ENCODE measurements at places on chromosomes 2 and 18.

DNA sequence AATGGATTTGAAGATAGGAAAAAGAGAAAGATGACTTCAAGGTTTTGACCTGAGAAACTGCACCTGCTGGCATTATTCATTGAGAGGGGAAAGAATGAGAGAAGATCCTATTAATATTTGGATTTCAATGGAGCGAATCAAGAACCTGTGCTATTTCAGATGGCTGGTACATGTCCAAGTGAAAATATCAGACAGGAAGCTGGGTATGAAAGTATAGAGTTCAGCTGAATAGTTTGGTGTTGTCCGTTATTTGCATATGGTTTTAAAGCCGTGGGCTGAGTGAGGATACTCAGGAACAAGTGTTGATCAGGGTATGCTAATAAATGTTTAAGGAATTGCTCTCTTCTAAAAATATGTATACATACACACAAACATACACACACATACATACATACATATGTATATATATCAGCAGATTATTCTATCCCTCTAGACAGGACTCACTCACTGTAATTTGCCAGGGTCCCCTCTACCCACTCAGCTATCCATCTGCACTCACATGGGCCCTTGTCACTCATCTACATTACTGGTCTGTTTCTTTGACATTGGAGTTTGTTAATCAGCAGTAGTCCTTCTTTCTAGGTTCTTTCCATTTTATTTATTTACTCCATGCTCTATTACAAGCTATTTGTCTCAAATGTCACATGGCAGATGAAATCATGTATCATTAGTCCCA, 33.9 kb upstream of the IKZF2 start:
- no peak for DNase-seq

GRCh38 chr2:19897623-19898245, 4.0 kb downstream of the TTC32 start:
- no peak for DNase-seq

DNA sequence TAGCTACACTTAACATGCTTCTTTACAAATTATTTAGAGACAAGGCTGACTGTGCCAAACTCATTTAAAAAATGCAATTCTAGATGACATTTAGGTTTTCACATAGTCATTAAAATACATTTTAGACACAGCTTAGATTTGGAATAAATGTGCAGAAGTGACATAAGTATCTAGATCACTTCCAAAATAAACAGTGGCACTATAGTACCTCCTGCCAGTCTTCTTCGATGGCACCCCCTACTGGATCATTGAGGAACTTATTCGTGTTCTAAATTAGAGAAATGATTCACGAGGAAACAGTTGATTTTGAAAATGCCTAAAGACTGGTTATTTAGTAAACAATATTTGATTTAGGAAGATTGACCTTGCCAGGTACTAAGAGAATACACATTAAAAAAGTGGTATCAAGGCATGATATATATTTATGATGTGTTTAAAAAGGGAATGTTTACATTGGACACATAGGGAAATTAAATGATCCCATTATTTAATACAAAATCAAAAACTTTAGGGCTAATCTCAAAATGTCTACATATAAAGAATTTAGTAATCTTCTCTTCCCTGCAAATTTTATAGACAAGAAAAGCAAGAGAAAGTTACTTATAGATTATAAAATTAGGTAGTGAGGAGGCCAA, 323.9 kb downstream of the XIRP2 start:
- peak; percentile 19 for DNase-seq

- DNase-seq, result no peak
These were observed 12.6 kb downstream of the AGPS start for GRCh38 chr2:177405029-177405692.

GRCh38 chr2:206700156-206700555, 18.0 kb downstream of the DYTN start:
- DNase-seq, result no peak

- DNase-seq, result no peak
These were observed 415.5 kb downstream of the MEIS1 start for GRCh38 chr2:66850376-66850775.

- no peak for DNase-seq
These were observed 28.2 kb upstream of the USP34 start for GRCh38 chr2:61499060-61499459.

DNA sequence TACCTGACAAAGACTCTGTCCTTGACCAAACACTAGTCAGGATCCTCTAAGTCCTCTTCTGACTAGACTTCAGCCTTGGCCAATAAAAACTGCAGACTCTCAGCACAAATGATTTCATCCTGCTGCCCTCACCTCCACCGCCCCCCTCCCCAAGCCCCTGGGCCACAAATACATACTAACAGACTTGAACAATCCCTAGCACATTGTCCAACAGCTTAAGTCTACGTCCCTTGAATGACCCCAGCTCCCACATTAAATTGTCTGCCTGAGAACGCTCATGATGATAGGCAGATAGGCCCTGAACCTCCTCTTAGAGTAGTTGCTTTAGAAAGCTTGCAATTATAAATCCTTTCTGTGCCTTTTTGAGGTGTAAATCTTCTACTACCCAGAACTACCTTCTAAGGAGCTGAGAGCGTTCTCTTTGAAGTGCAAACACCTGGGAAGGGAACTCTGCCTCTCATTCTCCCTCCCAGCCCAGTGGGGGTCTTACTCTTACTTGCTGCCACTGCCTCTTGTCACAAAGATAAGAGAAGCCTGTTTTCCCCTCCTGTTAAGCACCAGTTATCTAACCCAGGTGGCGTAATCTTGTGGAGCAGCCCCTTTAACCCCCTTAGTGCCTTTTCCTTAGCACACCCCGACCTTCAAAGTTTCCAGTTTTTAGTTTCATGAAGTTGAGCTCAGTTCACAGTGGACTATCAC, 1225.6 kb downstream of the LRP1B start:
- DNase-seq, result no peak

- no peak for DNase-seq
These were observed 1258.3 kb upstream of the GYPC start for GRCh38 chr2:125397535-125398251.

GRCh38 chr2:223314811-223315210, 262.8 kb downstream of the KCNE4 start:
- no peak for DNase-seq

All from LoVo (cell line).